NCI-H187 treated with DMSO at 0.1 percent for 48 hours (cell line): ENCODE measurements at places on chromosomes 5 and 9.

DNA sequence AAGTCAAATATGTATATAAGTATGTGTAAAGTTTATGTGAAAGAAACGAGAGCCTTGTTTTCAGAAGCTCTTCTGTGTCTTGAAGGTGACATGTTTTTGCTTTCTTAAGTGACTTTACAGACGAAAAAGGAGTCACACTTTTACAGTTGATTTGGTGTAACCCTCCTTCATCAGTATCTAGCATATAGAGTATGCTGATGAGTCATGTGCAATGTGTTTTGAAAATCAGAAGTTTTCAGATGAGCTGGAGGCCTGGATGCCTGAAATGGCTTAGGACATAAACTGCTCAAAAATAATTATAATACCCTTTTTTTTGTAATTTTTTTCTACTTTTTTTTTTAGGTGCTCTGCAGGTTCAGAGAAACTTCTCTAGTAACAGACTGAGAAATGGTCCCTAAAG, 209.5 kb downstream of the CD180 start:
- no peak for DNase-seq

GRCh38 chr5:103866169-103866568, 303.6 kb upstream of the NUDT12 start:
- no peak for DNase-seq

DNA sequence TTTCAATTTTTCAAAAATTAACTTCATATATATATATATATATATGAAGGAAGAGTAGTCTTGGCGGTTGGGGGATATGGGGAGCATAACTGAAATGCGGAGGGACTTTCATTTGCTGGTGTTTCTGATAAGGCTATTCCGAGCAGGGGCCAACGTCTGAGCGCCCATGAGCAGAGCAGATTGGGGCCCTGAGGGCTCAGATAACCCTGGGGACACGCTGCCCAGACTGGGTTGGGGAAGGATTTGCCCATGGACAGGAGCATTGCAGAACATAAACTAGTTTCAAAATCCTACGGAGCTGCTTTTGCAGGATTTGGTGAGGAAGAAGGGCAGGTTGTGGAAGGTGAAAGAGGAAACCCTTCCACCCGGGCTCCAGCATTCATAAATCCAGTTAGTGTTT, 240.2 kb downstream of the IRX1 start:
- no peak for DNase-seq

DNA sequence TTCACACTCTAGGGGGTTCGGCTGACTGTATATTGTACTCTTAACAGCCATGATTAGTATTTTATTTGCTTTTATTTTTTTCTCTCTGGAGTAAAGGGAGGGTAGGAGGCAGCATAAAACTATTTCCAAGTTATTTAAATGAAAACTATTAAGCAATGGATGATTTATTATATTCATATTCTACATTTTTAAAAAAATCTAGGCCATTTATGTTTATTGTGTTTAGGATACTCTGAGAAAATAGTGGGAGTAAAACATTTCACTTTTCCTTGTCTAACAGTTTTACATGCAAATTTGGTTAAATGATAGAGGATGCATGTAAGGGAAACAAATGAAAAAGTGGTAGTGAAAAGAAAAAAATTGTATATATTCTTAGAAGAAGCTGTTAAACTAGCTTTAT, 276.3 kb downstream of the GAS1 start:
- DNase-seq, result no peak

DNA sequence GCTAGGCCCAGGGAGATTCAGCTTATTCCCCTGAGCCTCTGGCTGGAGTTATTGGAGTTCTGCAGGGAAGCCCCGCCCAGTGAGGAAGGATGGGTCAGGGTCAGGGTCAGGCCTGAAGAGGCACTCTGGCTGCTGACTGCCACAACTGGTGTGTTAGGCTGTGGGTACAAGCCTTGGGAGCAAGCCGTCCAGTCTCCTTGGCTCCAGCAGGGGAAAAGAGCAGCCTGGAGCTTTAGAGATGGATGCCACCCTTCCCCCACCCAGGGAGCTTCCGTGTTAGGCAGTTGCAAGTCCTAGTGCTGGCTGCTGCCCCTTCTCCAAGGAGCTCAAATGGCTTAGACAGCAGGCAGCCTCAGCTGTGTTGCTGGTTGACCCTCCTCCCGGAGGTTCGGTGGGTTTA, 34.4 kb upstream of the TAF11L2 start:
- no peak for DNase-seq

GRCh38 chr5:158819095-158819494, 280.6 kb downstream of the EBF1 start:
- no peak for DNase-seq

DNA sequence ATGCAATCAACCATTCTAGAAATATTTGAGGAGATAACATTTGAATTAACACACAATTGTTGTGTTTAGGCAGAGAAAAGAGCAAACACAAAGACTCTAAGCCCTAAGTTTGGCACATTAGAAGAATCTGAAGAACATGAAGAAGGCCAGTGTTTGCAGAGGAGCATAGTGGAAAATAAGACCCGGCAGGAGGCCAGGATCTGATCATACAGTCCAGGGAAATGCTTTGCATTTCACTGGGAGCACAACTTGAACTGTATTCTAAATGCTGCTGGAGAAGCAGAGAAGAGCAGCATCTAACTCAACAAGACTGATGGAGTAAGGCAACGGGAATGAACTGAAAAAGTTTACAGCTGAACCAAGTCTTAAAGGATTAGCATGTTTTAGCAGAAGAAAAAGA, 463.4 kb downstream of the ZNF608 start:
- no peak for DNase-seq
